ENCODE measurements at places on chromosomes 4 and X.

- peak; percentile 39 for DNase-seq
Measured at GRCh38 chrX:149286940-149287349, 218.2 kb downstream of the IDS start.

DNA sequence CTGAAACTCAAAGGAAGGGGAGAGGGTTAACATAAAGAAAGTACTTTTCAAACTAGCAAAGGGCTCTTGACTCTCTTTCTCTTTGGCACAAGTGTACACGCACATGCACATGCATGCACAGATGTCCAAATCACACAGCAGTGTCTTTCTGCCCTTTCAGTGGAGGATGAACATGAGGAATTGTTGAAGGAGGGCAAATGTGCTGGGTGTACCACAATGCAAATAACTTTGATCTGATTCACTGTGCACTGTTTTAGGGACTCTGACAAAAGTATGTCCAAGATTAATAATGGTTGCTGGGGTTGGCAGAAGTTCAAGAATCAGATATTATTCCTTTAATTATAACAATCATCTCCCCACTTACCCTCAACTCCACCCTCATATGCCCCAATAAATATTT lies 93.8 kb downstream of the GPC4 start:
- DNase-seq: no peak

DNA sequence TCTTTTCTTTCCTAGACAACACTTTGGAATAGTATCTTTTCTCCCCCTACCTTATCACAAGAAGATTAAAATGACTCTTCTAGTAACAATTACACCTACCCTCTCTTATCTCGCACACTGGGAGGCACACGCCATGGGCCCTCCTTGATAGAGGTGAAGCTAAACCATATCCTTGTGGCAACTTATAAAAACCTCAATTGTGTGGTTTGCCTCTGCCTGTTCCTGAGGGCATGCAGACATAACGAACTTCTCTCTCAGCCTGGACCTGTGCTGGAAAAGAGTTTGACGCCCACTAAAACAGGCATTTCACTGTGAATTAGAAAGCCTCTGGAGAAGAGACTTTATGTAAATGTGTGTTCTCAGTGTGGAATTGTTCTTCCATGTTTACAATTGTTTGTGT lies 141.2 kb downstream of the NDST3 start:
- DNase-seq: no peak

- no peak for DNase-seq
Measured at GRCh38 chr4:99468889-99469288, 33.7 kb upstream of the ADH7 start.

- DNase-seq: no peak
Measured at GRCh38 chr4:153781717-153782416, 7.0 kb downstream of the SFRP2 start.

GRCh38 chrX:15499976-15500375 lies 631 bp upstream of the BMX start:
- no peak for DNase-seq

- no peak for DNase-seq
Measured at GRCh38 chr4:30868111-30868895, 148.1 kb downstream of the PCDH7 start.

- no peak for DNase-seq
Measured at GRCh38 chrX:129144172-129145038, 378.9 kb downstream of the SMARCA1 start.

- peak; percentile 97 for DNase-seq
Measured at GRCh38 chr4:184263910-184264732, 46.4 kb upstream of the ENPP6 start.

DNA sequence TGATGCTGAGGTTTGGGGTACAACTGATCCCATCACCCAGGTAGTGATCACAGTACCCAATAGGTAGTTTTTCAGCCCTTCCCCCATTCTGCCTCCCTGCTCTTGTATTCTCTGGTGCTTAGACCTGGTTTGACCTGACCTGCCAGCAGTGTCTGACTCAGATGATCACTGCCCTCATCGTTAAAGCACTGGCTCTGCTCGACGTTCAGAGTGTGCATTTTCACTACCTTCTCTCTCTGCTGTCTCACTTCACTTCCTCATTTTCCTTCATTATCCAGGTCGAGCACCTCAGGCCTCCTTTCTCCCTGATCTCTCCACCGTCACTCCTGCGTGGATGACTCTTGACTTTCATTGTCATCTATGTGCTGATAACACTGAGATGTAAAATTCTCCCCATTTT lies 83.6 kb downstream of the PARM1 start:
- no peak for DNase-seq

DNA sequence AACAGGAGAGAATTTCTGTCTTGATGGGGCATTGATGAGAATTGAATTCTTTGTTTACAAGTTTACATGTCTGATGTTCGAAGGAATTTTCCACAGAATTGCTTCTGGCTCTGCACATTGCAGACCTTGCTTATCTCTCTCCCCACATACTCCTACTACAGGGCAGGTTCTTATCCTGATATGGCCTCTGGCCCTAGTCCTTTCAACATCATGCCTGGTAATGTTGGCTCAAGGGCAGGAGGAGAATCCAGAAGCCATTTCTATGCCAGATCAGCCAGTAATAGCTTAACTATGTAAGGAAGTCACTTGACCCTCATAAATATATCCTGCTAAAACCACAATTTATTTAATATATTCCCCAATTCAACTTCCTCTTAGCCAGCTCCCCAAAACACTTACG lies 24.3 kb upstream of the TSPAN5 start:
- DNase-seq: no peak

- no peak for DNase-seq
Measured at GRCh38 chr4:143667461-143667860, 33.0 kb downstream of the FREM3 start.

- DNase-seq: no peak
Measured at GRCh38 chrX:39431893-39432292, 630.6 kb downstream of the MID1IP1 start.

GRCh38 chr4:84578540-84579402 lies 4.2 kb upstream of the CDS1 start:
- DNase-seq: peak; percentile 8

DNA sequence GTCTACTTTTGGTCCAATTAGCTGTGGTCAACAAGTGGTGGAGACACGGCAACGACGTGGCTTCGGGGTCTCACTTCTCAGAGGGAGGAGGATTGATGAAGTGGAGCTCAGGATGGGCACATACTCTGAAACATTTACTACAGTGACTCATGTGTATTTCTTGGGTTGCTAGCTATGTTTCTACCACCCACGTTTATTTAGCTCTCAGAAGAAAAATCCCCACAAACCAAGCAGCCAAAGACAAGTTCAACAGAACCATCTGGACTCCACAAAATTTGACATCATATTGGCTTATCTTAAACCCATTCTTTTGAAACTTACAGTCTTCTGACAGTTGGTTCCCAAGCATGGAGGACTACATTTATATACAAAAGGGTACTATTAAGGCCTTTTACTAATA lies 158.0 kb downstream of the CBLL2 start:
- no peak for DNase-seq

GRCh38 chr4:89324671-89325070 lies 17.1 kb upstream of the GPRIN3 start:
- DNase-seq: no peak

GRCh38 chr4:44765116-44765515 lies 38.8 kb upstream of the GNPDA2 start:
- DNase-seq: no peak

- no peak for DNase-seq
Measured at GRCh38 chrX:13515211-13515930, 54.0 kb upstream of the EGFL6 start.

GRCh38 chr4:92101737-92102172 lies 202.0 kb upstream of the GRID2 start:
- DNase-seq: no peak

GRCh38 chr4:181350615-181351415 lies 892.4 kb upstream of the TENM3 start:
- no peak for DNase-seq

- peak; percentile 67 for DNase-seq
Measured at GRCh38 chrX:10111364-10112148, 45.2 kb upstream of the CLCN4 start.

GRCh38 chrX:148552775-148553174 lies 52.4 kb downstream of the AFF2 start:
- no peak for DNase-seq

DNA sequence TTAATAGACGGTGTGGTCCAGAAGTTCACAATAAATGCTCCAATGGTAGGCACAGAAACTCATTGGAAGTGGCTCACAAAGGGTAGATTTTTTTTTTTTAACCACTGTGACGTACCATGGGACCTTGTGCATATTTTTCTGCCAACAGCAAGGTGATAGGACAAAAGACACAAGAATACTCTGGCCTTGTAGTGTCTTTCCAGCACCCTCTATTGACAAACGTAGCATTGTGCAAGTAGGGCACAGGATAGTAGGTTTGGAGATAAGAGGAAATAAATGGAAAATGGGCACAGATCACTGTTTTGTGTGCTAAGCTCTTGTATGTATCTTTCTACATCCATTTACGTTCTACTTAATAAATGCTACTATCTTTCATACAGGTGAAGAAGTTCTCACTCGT lies 2054.9 kb downstream of the PCDH7 start:
- no peak for DNase-seq

- DNase-seq: peak; percentile 12
Measured at GRCh38 chr4:41212616-41213203, 1.6 kb downstream of the APBB2 start.

DNA sequence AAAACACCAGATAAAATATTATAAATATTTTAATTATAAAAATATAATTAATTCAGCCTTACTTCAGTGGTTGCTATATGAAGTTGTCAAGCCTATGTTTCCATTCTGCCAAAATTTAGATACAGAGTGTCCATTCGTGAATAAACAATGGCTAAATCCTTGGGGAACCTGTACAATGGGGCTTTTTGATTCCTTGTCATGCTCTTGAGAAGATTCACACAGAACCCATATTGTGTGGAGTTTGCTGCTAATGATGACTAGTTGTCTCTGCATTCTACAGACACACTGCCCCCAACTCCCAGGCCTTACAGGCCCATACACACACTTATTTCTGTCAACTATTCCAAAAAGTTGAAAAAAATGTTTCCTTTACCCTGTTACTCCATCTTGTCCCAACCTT lies 33.4 kb upstream of the MAGEC2 start:
- no peak for DNase-seq

DNA sequence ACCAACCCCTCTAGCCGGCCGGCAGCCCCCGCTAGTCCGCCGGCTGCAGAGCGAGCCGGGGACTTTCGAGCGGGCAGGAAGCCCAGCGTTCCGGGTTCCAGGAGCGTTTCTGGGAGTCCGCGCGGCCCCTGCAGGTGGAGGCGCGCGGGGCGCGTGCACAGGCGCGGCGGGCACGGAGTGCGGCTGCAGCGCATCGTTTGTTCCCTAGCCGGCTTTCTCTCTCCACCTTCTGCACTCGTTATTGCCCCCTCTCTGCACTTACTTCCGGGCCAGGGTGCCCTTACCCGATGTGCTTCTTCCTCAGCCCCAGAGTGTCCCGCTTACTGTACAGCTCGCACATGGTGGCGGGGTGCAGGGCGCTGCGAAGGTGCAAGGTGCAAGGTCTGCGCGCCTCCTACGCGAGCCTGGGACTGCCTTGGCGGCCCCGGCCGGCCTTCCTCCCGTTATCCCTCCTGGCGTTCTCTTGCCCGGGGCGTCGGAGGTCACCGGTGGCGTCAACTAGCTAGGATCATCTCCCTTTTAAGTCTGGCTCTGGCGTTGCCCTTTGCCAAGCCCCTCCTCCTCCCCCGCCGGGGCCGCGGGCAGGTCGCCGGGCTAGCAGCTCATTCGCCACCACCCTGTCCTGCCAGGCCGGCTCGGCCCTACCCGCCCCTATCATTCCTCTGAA lies at the start of gene ETNPPL:
TSS of gene ETNPPL (minus strand) at position 495 of the 667 bp plus-strand sequence. CDS start at position 340, 155 bp downstream.
- peak; percentile 47 for DNase-seq

DNA sequence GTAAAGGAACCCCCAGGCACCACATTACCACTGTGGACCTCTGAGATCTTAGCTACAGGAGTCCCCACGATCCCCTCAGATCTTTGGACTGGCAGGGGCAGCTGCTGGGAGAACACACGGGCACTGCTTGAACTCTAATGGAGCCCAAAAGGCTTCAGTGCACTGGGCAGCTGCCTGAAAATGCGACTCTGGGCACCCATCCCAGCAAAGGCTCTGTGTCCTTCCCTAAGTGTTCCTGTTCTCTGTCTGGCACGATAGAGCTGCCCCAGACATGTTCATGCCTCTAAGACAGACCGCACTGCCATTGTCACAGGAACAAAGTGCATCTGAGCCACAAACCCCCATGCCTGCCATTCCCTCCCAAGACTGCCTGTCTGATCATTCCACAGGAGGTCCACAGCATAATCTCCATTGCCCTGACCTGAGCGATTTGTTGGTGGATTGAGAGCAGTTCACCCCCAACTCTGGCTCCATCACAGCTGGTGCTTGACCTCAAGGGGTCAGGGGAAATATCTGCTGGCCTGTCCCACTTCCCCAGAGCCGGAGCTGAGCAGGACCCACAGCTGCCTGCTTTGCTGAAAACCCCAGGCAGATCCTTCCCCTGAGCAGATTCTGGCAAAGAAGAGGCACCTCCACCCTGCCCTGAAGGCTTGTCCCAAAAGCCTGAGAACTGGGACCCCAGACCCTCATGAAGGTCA lies 436.0 kb upstream of the INTU start:
- no peak for DNase-seq

DNA sequence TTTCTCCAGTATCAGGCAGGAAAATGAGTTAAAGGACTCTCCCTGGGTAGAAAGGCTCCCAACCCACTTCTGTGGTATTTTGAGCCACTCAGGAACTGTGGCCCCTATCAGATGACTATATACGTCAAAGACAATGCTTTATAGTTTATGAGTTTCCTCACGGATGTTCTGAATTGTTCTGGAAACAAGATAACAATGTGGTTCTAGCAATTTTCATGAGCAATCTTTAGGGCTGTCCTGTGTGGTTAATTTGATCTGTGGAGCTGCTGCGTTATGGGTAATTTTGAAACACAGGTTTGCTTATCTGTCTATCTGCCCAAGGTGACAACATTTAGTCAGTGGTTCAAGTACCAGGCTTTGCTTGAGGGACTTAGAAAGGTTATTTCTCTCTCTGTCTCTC lies 46.7 kb upstream of the IL2 start:
- peak; percentile 16 for DNase-seq

DNA sequence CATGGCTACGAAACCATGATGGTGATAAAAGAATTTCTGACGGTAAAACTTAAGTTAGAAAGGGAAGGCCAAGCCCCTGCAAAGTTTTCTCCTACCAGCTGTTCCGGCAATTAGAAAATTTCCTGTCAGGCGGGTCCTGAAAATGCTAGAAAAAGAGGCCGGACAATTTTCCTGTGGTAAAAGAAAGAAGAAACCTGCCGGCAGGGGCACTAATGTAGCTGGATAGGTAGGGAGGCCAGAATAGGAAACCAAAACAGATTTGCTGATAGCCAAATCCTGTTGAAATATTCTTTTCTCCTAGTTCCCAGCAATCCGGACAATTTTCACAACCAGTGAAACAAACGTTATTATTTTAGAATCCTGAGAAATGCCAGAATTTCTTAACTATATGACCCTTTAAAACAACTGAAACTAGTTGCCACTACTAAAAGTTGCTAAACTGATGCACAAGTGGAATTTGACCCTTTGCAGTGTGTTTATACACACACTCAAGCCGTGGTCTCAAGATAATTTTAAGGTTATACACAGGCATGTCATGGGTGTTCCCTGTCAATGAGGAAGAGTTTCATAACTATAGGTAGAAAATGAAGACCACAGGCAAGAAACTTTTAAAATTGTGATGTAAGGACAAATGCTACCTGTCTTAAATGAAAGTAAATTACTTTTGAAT lies 47.7 kb downstream of the RPS6KA3 start:
- no peak for DNase-seq
